CD4-positive, alpha-beta T cell (primary cell): ENCODE measurements at places on chromosomes 6 and 20.

DNA sequence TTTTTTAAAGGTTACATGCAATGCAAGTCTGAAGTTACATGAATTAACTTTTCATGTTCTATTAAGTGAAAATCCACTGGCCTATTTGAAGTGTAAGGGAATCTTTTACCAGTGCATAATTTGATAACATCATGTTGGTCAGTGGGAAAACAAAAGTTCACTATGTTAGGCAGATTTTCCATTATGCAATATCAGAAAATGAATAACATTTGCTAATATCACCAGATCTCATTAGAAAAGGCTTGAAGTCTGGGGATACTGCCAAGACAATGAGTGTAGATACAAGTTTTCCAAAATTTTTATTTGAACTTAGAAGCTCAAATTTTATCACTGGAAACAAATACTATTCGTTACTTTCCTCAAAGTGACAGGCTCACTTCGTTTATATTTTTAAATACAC lies 296.4 kb upstream of the CDH4 start:
- H3K4me1 ChIP-seq = no peaks in the 10 kb centered on the region
- DNase-seq = no peak
- no peak overlapping the region for H3K4me3 ChIP-seq
- peaks cover 2% of the 10 kb centered on the region for H3K27me3 ChIP-seq

GRCh38 chr6:7341989-7342742 lies 29.2 kb upstream of the SSR1 start:
- no peak for DNase-seq
- no peaks in the 10 kb centered on the region for H3K4me1 ChIP-seq
- no peaks in the 10 kb centered on the region for H3K27me3 ChIP-seq
- no peak overlapping the region for H3K27ac ChIP-seq
- H3K36me3 ChIP-seq = no peaks in the 10 kb centered on the region

DNA sequence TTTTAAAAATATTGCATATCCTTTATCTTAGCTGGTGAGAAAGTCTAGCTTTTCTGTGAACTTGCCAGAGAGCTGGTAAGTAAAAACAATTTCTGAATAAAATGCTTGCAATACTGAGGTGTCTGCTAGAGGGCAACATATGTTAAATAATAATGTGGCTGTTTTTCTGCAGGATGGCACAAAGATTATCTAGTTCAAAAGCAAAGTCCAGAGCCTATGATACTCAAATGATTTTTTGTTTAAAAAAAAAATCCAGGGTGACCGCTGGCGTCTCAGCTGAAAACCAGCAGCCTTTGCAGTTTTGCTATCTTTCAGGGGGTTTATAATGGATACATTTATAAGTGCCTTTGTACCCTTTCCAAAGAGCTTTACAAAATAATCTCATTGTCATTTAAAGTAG lies 194.9 kb downstream of the PHACTR1 start:
- no peak overlapping the region for H3K4me3 ChIP-seq
- no peak for DNase-seq
- no peaks in the 10 kb centered on the region for H3K36me3 ChIP-seq

DNA sequence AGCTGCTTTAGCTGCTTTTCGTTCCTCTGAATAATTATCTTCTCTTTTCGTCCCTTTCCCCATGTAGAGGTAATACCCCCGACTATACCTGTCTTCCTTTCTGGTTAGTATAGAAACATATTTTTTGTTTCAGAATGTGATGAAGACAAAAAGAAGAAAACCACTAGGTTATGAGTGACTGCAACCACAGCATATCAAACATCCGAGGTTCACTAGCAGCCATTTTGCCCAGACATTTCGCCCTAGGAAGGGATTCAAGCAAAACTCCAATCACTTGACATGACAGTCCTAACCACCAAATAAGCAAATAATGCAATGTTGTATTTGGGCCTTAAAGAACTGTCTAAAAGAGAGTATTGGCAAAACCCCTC lies 9.4 kb downstream of the SNX5 start:
- H3K27ac ChIP-seq = no peak overlapping the region
- DNase-seq = no peak
- peaks cover 67% of the 10 kb centered on the region for H3K4me1 ChIP-seq
- no peak overlapping the region for H3K4me3 ChIP-seq

DNA sequence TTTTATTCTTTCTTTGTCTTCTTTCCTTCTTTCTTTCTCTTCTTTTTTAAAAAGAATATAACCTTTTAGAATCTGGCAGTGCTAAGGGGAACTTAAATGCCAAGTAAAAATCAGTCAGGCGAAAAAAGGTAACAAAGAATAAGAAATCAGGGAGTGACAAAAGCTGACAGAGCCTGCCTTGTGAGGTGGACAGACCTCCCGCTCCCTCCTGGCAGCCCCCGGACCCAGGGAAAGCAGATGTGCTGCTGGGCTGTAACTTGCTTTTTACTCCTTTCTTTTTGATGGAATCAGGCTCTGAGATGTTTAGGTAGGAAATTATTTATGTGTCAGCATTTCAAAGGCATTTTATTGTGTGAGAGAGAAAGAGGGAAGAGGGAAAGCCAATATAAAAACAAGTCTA lies 95.5 kb upstream of the TRAF3IP2 start:
- no peak overlapping the region for H3K4me3 ChIP-seq
- no peak overlapping the region for H3K27ac ChIP-seq
- no peak for DNase-seq
- peaks cover 20% of the 10 kb centered on the region for H3K4me1 ChIP-seq
- peaks cover 92% of the 10 kb centered on the region for H3K36me3 ChIP-seq

- H3K36me3 ChIP-seq = no peaks in the 10 kb centered on the region
- no peaks in the 10 kb centered on the region for H3K27me3 ChIP-seq
- no peak for DNase-seq
- no peak overlapping the region for H3K27ac ChIP-seq
Measured at GRCh38 chr20:54122189-54122588, 51.6 kb downstream of the CYP24A1 start.

DNA sequence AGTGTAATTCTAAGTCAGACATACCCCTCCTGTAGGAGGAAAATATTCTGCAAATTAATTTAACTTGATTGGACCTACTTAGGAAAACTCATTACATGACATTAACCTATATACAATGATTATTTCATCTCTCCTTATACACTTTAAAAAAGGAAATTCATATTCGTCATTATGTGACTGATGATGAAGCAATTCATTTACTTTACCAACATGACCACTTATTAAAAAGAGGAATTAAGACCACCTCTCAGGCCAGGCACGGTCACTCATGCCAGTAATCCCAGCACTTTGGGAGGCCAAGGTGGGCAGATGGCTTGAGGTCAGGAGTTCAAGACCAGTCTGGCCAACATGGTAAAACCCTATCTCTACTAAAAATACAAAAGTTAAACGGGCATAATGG lies 11.6 kb downstream of the AKIRIN2 start:
- no peak overlapping the region for H3K4me3 ChIP-seq
- no peak for DNase-seq
- no peak overlapping the region for H3K27ac ChIP-seq

- no peaks in the 10 kb centered on the region for H3K27me3 ChIP-seq
- peak overlapping the region; percentile 94 for H3K4me3 ChIP-seq
- H3K27ac ChIP-seq = peak overlapping the region; percentile 100
- peak; percentile 14 for DNase-seq
- H3K4me1 ChIP-seq = peaks cover 30% of the 10 kb centered on the region
- H3K36me3 ChIP-seq = no peaks in the 10 kb centered on the region
Measured at GRCh38 chr6:142943711-142944123, 1.3 kb downstream of the HIVEP2 start.

- H3K36me3 ChIP-seq = no peaks in the 10 kb centered on the region
- H3K4me3 ChIP-seq = no peak overlapping the region
- no peaks in the 10 kb centered on the region for H3K4me1 ChIP-seq
- no peak for DNase-seq
- no peaks in the 10 kb centered on the region for H3K27me3 ChIP-seq
Measured at GRCh38 chr20:10784554-10785183, 110.9 kb upstream of the JAG1 start.

GRCh38 chr6:18488004-18488403 lies 100.9 kb downstream of the RNF144B start:
- no peaks in the 10 kb centered on the region for H3K36me3 ChIP-seq
- H3K4me3 ChIP-seq = no peak overlapping the region
- DNase-seq = no peak
- H3K27ac ChIP-seq = no peak overlapping the region
- H3K27me3 ChIP-seq = no peaks in the 10 kb centered on the region
- H3K4me1 ChIP-seq = no peaks in the 10 kb centered on the region

GRCh38 chr6:134172020-134172705 lies 119.7 kb upstream of the SLC2A12 start:
- H3K36me3 ChIP-seq = peaks cover 54% of the 10 kb centered on the region
- no peak for DNase-seq
- H3K27me3 ChIP-seq = no peaks in the 10 kb centered on the region
- H3K27ac ChIP-seq = no peak overlapping the region
